H4 (cell line): ENCODE measurements at places on chromosomes 12 and 14. TPM values are rescaled to one million over a fixed set of nuclear protein-coding genes. Genes with fewer than 3 reads are reported as not detected.
A peak's percentile ranks its signal among the peaks of the same experiment; 100 is the strongest.

The PAPLN gene
- not detected in 2 replicates for total RNA-seq

The GDF3 gene
- total RNA-seq: not detected in 2 replicates

GRCh38 chr12:121561009-121561395 is 19.8 kb downstream of the KDM2B start:
- DNase-seq: no peak

GRCh38 chr12:91222746-91223145 is 40.1 kb upstream of the DCN start:
- peak; percentile 10 for DNase-seq

GRCh38 chr14:73663548-73664212 is 18.9 kb downstream of the DNAL1 start:
- DNase-seq: no peak
